ENCODE measurements at places on chromosomes 7 and 10. TPM values are rescaled to one million over a fixed set of nuclear protein-coding genes. Genes with fewer than 3 reads are reported as not detected.

AKR1C1 gene
- total RNA-seq = 72.2 TPM

CDC14C gene
- total RNA-seq = 0.17 TPM

NPTX2 gene
- total RNA-seq = under 0.01 TPM

DNA sequence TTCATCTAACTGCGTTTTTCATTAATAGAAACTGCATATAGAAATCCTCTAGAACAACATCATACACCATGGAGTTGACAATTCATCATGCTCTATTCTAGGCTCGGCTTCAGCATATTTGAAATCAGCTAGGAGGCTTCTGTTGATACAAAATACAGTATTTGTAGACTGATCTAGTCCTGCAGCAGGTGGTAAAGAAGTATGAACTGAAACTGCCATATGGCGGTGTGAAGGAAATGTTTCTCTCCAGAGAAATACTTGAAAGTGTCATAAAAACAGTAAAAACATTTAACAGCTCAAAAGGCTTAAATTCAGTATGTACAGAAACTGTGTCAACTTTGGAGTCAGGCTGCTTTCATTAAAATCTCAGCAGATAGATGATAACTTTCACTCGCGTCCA is 32.0 kb upstream of the MYO3A start:
- H3K4me3 ChIP-seq = no peak overlapping the region
- no peaks in the 10 kb centered on the region for H3K36me3 ChIP-seq
- H3K27me3 ChIP-seq = no peaks in the 10 kb centered on the region
- H3K27ac ChIP-seq = no peak overlapping the region
- no peaks in the 10 kb centered on the region for H3K4me1 ChIP-seq
- DNase-seq = no peak

DNA sequence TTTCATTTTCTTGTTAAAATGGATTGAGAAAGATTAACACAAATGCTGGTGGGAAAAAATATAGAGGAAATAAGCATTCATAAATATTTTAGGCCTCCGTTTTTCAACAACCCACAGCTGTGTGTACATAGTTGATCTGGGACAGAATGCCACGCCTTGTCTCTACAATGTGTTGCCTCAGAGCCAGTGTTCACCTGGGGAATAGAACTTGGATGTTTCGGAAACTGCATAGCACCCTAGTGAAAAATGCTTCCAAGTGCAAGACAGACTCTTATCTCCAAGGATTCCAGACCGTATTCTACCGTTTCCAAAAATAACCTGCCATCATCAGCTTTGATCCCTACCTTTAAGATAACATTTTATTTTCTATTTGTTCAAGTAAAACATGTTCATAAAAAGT is 260.9 kb downstream of the SDK1 start:
- no peaks in the 10 kb centered on the region for H3K4me1 ChIP-seq
- H3K27ac ChIP-seq = no peak overlapping the region
- H3K36me3 ChIP-seq = no peaks in the 10 kb centered on the region
- H3K4me3 ChIP-seq = no peak overlapping the region
- no peak for DNase-seq

- peak; percentile 88 for DNase-seq
- no peaks in the 10 kb centered on the region for H3K36me3 ChIP-seq
- no peak overlapping the region for H3K4me3 ChIP-seq
- peaks cover 14% of the 10 kb centered on the region for H3K4me1 ChIP-seq
Observed at GRCh38 chr10:72784551-72785351, 92.8 kb downstream of the MCU start.

GRCh38 chr7:22348379-22348778 is 8.6 kb downstream of the RAPGEF5 start:
- no peak for DNase-seq
- no peak overlapping the region for H3K27ac ChIP-seq
- H3K36me3 ChIP-seq = no peaks in the 10 kb centered on the region
- H3K4me3 ChIP-seq = no peak overlapping the region
- no peaks in the 10 kb centered on the region for H3K27me3 ChIP-seq

DNA sequence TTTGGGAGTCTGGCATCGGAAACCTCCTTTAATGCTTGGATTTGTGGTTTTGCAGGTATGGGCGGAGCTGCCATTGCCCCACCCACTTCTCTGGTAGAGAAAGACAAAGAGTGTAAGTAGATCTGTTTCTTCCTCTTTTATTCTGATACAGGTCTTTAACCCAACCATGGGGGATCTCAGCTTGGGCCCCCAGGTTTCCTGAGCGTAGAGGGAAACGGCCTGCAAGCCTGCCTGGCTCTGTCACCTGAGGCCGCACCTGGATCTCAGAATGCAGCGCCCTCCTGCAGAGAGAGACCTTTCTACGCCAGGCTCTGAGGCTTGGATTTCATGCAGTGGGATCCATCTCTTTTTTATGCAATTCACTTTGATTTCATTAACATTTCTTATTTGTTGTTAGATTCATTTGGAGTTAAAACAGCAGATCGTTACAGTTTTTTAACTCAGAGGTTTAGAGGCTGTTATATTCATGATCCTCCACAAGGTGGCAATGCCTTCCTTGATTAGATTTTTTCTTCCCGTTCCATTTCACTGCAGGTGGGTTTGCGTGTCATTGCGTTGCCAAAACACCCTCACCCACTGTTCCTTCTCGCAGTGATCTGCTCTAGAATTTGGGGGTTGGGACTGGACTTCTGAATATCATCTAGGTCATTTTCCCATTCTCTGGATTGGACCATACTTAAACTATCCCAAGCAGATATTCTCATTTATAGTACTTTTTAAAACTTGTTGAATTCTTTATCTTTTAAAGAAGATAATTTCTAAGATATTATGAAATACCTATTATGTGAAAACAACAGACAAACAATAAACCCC is 20.0 kb downstream of the RBM17 start:
- DNase-seq = peak; percentile 36
- no peaks in the 10 kb centered on the region for H3K27me3 ChIP-seq
- H3K4me3 ChIP-seq = no peak overlapping the region

DNA sequence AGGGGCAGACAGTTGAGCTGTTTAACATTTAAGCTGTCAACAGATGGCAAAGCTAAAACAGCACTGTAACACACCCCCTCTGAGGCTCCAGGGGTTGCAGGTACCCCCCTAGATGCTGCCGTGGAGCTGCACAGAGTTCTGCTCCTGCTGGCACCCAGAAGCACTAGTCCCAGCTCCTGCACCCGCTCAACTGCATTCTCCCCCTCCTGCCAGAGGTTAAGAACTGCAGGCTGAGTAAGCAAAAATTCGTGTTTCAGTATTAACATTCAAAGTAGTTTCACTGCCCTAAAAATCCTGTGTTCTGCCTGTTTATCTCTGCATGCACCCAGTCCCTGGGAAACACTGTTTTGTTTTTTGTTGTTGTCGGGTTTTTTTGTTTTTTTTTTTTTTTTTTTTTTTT is 790.8 kb upstream of the KCND2 start:
- H3K36me3 ChIP-seq = no peaks in the 10 kb centered on the region
- H3K4me1 ChIP-seq = no peaks in the 10 kb centered on the region
- H3K27ac ChIP-seq = no peak overlapping the region
- no peak overlapping the region for H3K4me3 ChIP-seq
- peak; percentile 2 for DNase-seq
- no peaks in the 10 kb centered on the region for H3K27me3 ChIP-seq

GRCh38 chr10:10961072-10961471 is 56.6 kb upstream of the CELF2 start:
- no peak overlapping the region for H3K4me3 ChIP-seq
- no peaks in the 10 kb centered on the region for H3K4me1 ChIP-seq
- H3K36me3 ChIP-seq = no peaks in the 10 kb centered on the region

DNA sequence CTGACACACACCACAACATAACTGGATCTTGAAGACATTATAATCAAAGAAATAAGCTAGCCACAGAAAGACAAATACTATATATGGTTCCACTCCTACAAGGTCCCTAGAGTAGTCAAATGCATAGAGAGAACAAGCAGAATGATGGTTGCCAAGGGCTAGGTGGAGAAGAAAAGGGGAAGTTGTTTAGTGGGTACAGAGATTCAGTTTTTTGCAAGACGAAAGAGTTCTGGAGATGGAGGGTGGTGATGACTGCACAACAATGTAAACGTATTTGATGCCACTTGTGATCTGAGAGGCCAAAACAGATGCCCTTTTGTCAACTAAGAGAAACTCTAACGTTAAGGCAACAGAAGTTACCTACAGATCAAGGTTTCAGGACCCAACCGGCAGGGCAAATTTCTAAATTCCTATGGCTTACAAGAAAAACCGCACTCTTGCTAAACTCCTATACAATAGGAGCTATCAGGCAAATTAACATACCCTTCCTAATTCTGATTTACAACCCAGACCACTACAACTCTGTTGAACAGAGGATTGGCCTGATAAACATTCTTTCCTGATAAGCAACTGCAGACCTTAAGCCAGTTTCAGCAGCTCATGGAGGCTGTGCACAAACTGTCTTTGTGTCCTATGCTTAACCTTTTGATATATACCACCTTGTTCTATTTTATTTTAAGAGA is 69.0 kb downstream of the FAM107B start:
- H3K27ac ChIP-seq = no peak overlapping the region
- no peak overlapping the region for H3K4me3 ChIP-seq
- no peak for DNase-seq
- no peaks in the 10 kb centered on the region for H3K36me3 ChIP-seq
- no peaks in the 10 kb centered on the region for H3K27me3 ChIP-seq

DNA sequence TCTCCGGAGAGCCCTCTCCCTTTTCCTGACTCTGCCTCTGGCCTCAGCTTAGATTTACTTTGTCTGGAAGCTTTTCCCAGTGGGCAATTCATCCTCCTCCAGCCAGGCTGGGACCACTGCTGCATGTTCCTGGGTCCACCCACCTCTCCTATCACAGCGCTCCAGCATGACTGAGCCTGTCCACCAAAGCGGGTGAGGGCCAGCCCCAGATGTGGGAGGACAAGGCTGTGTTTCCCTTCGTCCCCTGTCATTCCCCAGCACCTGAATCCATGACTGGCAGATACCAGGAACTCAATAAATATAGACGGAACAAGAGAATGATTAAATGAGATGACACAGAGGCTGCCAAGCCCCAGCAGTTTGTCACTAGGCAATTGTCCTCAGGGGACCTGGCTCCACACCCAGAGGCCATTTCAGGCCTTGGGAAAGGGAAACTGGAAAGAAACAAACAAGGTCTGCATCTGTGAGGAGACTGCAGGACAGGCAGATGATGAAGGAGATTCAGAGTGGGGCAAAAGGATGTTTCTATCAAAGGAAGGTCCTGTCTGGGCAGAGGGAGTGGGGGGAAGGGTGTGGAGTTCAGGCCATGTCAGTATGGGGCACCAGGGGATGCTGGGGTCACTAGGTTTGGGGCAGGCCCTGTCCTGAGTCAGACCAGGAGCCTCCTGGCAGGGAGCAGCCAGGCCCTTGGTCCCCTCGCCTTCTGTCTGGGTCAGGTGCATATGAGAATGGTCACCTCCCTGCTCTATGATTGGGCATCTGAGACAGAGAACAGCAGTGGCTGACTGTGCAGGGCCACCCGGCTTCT is 576.4 kb downstream of the GRID1 start:
- no peak for DNase-seq
- H3K4me1 ChIP-seq = no peaks in the 10 kb centered on the region
- H3K27me3 ChIP-seq = no peaks in the 10 kb centered on the region
- H3K36me3 ChIP-seq = no peaks in the 10 kb centered on the region

DNA sequence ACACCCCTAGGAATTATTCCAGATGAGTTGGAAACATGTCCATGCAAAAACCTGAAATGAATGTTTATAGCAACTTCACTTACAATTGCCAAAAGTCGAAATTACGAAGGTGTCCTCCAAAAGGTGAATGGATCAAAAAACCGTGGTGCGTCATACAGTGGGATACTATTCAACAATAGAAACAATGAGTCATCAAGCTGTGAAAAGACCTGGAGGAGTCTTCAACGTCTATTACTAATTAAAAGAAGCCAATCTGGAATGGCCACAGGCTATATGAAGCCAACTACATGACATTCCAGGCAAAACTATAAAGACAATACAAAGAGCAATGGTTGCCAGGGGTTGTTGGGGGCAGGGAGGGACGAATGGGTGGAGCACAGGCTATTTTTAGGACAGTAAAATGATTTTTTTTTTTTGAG is 12.6 kb upstream of the PPP2R2D start:
- no peak overlapping the region for H3K4me3 ChIP-seq
- no peaks in the 10 kb centered on the region for H3K4me1 ChIP-seq
- H3K27me3 ChIP-seq = peaks cover 8% of the 10 kb centered on the region

DNA sequence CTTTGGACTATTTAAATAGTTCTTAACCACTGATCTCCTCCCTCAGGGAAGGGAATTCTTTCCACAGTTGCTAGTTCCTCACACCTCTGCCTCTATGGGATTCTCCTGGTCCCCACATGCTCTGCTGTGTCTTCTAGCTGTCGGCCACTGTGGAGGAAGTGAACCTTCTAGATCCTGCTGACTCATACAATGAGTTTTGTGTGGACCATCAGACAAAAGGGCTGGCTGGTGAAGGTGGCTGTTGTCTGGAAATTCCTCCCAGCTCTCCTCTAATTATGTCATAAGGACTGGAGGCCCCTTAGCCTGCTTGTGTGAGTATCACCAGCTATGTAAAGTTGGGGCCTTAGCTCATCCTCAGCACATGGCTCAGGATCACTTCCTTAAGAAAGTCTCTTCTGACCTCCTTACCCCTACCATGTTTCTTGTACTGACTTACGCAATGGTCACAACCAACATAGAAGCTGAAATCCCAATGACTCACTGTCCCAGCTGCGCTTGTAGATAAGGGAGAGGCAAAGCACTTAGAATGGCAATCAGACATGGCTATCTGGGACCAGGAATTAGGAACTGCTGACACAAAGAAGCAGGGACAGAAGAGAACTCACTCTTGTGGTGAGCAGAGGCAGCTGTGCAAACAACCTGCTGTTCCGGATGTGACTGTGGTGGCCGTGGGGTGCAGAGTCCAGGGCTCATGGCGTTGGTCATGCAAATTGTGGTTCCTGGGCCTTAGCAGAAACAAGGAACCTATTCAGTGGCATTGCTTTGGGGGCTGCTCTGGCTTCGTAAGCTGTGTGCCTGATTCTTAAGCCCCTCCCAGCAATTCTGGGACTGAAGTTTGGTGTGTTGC is 2.5 kb upstream of the MACC1 start:
- peak overlapping the region; percentile 55 for H3K27ac ChIP-seq
- peak; percentile 98 for DNase-seq
- H3K4me1 ChIP-seq = peaks cover 15% of the 10 kb centered on the region
- H3K36me3 ChIP-seq = no peaks in the 10 kb centered on the region

DNA sequence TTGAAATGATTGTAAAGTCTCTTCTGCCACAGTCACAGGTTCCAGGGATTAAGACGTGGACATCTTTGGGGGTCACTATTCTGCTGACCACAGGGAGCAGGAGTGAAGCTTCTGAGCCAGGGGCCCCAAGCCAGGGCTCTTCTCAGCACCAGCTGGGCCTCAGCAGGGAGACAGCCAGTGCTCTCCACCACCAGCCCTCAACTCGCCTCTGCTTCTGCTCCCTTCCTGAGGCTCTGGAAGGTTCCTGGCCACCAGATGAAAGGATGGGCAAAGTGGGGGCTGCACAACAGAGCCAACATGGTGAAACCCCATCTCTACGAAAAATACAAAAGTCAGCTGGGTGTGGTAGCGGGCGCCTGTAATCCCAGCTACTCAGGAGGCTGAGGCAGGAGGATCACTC is 11.2 kb upstream of the CRYGN start:
- no peak for DNase-seq
- no peak overlapping the region for H3K27ac ChIP-seq
- H3K36me3 ChIP-seq = no peaks in the 10 kb centered on the region

All from fibroblast of lung (primary cell).